ENCODE measurements at places on chromosomes 1 and 21.

DNA sequence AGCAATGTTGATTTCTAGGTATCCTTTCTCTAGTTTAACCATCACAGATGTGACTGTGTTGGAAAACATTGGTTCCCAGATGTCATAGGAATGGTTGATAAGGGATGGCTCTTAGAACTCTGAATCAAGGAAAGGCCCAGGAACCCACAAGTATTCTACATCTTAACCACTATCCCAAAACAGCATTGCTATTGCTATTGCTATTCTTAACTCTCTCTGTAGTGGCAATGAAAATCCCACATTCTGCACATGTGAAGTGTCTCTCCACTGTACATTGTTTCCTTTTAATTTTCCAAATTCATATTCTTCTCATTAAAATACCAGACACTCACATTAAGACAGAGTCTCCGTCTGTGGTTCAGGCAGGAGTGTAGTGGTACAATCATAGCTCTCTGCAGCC lies 420.4 kb upstream of the RUNX1 start:
- DNase-seq = no peak

DNA sequence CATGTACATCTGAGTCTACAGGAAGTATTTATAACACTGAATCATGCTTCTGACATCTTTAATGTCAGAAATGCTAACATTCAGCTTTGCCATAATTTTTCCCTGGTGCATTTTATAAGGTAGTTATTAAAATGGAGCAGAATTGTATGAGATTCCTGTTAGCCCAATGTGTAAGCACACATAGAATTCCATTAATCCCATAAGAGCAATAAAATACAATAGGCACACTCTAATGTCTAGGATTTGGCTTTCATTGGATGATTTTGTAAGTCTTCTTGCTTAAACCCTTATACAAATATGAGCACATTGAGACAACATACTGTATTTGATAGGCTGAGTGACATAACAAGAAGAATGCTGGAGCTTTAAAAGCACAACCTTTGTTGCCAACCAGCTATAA lies 256.4 kb downstream of the HMCN1 start:
- no peak for DNase-seq

DNA sequence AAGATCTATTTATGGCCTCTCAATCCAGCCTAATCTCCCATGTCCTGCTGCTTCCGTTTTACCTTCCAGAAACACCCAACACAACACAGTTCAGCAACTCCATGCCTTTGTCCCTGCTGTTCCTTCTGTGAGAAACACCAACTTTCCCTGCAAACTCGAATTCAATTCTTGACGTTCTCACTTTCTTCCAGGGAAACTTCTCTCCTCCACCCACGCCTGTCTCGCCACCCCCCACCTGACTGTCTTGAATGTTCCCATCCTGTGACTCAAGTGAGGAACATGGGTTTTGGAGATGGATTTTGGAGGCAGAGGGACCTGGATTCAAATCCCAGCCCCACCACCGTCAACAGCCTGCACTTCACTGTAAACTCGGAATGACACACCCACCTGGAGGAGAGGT lies 44.8 kb downstream of the GRHL3 start:
- no peak for DNase-seq

DNA sequence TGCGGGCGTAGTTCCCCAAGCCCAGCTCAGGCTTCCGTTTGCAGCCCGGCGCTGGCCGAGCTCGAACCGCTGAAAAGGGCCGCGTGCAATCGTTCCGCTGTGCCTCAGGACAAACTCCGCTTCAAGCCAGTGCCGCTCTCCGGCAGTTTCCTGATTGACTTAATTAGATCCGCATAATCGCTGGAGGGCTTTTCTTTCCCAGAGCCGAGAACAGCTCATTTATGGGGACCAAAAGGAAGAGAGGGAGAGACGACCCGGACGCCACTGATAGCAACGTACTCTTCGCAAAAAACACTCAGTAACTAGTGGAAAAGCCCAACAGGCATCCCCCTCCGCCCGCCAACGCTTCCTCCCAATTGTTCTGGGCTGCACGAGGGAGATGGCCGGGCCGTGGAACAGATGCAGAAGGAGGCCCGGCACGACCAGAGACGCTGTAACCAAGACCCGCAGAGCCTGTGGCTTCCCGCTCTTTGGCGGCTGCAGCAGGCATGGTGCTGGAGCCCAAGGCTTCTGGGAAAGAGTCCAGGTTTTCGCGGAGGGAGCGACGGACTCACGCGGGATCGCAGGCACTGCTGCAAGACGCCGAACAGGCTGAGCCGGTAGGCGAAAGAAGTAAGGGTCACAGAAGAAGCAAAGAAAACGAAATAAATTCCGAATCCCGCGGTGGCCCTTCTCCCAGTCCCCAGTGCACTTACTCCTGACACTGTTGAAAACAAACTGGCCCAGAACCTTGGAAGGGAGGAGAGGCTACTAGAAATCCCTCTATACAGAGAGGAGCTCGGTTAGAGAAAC lies 3.6 kb upstream of the FOXD2 start:
- DNase-seq = no peak

DNA sequence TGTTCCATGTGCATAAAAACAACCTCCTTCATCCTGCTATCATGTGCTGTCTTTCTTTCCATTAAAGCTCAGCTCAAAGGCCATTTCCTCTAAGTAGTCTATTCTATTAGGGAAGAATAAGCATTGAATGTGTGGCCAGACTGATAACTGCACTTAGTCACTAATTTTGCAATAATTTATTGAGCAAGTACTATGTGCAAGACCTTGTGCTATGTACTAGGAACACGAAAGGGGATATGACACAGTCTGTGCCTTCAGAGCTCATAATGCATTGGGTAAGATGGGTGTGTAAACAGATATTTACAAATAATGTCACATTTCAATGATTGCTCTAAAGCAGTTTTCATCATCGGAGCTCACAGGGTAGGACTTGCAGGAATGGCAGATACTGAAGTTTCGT lies 54.2 kb downstream of the NMNAT2 start:
- DNase-seq = no peak

DNA sequence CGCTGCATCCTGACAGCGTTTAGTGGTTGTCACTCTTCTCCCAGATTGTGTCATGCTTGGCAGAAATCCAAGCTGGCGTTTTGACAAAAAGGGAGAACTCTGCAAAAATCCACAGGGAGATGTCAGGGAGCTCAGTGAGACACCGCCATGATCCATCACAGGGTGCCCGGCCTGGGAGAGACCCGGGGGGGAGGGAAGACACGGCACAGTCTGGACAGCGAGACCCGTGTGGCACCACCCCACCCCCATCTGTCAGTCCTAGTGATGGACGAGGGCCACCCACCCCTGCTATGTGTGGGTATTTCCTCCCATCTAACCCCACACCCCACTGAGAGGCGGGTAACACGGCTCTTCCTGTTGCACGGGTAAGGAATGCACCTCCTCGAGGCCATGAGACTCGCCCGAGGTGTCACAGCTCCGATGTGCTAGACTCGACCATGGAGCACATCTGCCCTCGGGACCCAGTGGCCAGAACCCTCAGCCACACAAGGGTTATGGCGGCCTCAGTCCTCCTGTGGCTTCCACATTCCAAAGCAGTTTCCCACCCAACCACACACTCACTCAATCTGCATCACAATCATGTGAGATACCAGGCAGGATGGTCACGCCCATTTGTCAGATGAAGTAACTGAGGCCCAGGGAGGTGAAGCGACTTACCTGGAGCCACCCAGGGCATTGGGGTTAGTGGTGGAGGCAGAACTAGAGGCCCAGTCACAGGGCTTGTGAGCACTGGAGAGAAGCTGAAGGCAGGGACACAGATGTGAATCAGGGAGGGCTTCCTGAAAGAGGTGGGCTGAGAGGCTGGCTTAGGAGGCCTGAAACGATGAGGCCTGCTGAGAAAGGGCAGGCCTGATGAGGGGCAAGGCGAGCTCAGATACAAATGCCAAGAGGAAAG lies 688.5 kb downstream of the MATN1 start:
- no peak for DNase-seq

DNA sequence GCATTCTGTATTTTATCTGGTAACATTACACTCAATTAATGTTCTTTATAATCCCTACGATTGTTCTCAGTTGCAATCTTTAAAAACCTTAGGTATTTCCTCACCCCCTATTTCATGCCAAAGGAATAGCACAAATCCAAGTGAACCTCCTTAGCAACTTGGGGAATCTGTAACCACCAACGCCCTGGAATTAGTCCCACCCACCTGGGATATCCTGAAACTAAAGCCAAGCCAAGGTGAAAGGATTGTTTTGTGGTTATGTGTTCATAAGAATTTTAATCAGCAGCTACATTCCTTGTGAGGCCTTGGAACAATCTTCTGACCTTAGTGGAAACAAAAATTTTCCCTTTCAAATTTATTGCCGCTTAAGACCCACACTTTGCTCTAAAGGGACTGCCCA lies 908.7 kb downstream of the TTLL7 start:
- DNase-seq = no peak

DNA sequence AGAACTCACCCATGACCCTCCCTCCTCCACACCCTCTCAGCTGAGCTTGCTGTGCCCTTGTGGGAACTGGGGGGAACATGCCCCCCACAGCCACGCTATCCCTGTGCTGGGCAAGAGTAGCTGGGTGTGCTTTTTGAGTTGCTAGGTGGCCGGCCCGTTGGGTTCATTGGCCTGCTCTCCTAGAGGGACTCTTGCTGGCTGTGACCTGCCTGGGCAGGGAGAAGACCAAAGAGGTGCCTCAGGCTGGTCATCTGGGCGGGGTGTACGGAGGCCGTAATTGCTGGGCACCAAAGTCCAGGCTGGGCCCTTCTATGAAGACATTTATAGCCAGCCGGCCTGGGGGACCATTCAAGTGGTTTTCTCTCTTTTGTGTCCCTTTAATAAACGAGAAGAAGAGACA lies 138.3 kb upstream of the ZBTB40 start:
- no peak for DNase-seq

GRCh38 chr1:84973498-84974334 lies 23.2 kb downstream of the MCOLN2 start:
- no peak for DNase-seq

DNA sequence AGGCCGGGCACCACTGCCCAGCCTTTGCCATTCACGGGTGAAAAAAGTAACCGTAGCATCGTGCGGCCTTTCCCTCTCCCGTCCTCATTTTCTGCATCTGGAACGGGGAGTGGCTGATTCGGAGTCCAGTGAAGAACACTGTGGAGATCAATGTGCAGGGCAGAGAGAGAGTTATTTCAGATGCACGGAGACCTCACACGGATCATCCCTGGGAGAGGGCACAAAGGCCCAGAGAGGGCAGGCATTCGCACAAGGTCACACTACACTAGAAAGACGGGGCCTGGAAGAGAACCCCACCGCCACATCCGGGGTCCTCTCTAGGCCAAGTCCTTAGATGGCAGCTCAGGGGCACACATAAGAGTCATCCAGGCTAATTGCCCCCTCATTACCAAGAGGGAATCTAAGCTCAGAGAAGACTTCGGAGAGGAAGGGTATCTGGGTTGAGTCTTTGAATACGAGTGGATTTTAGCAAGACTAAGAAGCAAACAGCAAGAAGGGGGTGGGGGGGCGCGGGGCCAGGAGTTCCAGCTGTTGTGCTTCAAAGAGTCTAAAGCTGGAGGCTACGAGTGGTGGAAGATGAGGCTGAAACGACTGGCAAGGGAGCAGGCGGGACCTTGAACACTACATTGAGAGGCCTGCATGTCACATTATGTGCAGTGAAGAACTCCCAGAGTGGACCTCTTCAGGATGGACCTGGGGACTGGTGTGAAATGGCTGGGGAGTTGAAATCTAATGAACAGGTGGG lies 857 bp downstream of the GPX7 start:
- DNase-seq = peak; percentile 31

DNA sequence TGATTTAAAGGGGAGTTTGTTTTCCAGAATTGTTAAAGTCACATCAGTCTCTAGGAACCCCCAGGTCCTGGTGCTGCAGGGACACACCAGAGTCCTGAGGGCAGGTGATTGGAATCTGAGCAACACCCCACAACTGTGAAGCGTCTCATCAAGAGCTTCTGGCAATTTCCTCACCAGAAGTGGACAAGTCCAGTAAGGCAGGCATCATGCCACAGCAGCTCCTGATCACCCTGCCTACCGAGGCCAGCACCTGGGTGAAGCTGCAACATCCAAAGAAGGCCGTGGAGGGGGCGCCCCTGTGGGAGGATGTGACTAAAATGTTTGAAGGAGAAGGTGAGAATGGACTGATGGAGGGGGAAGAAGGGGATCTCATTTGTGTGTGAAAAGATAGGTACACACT lies 2.1 kb downstream of the ZFP69 start:
- DNase-seq = no peak

GRCh38 chr1:157403608-157404007 lies 148.7 kb downstream of the FCRL5 start:
- DNase-seq = no peak

GRCh38 chr1:96364576-96364975 lies 357.0 kb upstream of the PTBP2 start:
- DNase-seq = no peak

- no peak for DNase-seq
These were observed 43.3 kb downstream of the LRRC53 start for GRCh38 chr1:74468982-74469603.

DNA sequence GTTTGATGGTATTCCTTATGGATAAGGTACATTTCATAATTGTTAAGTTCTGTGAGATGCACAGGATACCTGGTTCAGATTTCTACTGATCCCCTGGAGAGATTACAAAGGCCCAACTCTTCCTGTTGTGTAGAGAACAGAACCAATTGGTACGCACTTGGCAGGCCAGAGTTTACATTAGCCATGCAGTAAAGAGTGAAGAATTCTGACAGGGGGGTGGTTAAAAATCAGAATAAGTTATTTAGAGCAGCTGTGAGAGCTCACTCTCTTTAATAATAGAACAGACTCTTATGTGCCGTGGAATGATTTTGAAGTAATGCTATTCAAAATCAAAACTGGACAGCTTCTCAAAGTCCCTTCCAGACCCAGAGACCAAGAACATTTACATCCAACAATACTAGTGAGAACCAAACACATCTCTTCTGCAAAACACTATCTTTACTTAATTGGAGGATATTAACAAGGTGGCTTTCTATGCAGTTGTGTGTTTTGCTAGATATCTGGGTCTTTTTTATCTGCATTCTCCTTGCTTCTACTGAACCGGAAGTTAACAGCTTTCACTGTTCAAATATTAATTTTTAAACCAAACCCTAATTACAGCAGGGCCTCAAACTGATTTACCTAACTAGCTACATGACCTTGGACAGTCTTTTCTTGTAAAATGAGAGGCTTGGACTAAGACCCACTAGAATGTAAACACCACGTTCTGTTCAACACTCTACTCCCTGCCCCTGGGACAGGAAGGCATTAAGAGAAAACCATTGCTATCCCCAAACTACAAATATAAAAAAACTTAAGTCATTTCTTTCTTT lies 4.0 kb downstream of the USP24 start:
- DNase-seq = no peak

DNA sequence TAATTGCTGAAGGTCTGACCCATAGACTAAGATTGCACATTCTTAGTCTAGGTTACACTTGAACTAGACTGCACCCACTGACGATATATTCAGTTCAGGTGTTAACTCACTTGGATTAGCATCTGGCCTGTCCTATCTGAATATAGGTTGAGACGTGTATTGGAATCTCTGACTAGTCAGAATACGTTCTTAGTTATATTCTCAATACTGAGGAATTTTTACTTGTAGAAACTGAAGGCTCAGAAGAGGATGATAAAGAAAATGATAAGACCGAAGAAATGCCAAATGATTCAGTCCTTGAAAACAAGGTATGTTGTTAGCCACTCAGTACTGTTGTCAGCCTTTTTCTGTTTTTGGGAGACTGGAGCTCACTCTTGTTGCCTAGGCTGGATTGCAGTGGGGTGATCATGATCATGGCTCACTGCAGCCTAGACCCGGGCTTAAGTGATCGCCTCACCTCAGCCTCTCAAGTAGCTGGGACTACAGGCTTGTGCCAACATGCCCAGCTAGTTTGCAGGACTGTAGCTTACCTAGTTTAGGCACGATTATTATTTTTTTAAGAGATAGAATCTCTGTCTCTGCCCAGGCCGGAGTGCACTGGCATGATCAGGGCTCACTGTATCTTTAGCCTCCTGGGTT lies 10.8 kb downstream of the CCDC17 start:
- no peak for DNase-seq
